CD4-positive, alpha-beta memory T cell (primary cell): ENCODE measurements at places on chromosomes 3 and 15.

DNA sequence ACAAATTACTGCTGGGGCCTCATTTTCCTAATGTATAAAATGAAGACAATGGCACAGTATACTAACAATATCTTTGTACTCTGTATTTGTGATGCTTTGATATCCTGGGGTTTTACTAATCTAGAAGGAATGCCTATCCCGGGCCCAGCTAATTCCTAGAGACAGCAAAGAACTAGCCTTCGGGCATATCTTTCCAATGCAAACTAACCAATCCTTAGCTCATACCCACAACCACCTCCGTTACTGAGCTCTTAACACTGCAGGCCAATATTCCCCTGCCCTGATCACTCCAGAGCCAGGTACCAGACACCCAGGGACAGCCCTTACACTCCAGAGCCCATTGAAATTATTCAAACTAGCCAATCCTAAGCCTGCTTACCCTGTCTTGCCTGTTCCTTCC is 309.0 kb downstream of the ULK4 start:
- DNase-seq, result no peak

DNA sequence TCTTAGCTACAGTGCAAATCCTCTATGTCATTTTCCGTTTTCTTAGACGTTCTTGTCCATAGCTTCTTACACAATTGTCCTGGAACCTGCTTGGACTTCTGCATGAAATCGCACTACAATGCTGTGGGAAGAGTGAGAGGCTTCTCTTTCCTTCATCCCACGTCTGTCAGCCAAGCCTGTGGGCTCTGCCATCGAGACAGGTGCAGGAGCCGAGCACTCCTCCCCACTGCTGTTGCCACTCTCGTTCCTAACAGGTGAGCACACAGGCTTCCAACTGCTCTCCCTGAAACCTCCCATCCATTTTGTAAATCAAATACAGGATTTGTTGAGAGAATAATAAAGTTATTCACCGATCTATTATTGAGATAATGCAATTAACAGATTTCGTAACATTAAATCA is 23.5 kb downstream of the ZXDC start:
- no peak for DNase-seq

GRCh38 chr15:87733541-87733941 is 523.0 kb downstream of the NTRK3 start:
- no peak for DNase-seq

DNA sequence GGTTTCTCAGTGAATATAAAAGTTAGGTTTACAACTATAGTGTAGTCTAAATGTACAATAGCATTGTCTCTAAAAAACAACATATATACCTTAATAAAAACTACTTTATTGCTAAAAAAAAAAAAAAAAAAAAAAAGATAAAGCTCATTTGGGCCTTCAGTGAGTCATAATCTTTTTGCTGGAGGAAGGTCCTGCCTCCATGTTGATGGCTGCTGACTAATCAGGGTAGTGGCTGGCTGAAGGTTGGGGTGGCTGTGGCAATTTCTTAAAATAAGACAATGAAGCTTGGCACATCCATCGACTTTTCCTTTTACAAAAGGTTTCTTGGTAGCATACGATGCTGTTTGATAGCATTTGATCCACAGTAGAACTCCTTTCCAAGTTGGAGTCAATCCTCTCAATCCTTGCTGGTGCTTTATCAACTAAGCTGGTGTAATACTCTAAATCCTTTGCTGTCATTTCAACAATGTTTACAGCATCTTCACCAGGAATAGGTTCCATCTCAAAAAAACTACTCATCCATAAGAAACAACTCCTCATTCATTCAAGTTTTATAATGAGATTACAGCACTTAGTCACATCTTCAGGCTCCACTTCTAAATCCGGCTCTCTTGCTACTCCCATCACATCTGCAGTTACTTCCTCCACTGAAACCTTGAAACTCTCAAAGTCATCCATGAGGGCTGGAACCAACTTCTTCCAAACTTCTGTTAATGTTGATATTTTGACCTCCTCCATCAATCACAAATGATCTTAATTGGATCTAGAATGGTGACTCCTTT is 13.3 kb downstream of the ZNF280D start:
- no peak for DNase-seq

DNA sequence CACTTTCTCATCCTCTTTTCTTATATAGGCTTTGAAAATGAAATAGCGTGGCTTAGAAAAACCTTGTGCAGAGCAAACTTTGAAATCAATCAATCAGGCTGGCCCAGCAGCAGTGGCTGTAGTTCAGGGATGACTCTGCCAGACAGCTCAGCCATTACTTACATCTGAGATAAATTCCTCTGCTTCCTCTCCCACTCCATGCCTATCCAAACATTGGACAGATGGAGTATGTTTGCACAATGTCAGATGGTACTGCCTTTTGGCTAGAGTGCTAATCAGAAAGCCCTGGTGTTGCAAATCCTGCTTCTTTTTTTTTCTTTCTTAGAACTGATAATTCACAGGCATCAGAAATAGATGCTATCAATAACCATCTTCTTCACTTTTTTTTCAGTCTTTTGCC is 1065.1 kb downstream of the AGBL1 start:
- DNase-seq, result no peak

DNA sequence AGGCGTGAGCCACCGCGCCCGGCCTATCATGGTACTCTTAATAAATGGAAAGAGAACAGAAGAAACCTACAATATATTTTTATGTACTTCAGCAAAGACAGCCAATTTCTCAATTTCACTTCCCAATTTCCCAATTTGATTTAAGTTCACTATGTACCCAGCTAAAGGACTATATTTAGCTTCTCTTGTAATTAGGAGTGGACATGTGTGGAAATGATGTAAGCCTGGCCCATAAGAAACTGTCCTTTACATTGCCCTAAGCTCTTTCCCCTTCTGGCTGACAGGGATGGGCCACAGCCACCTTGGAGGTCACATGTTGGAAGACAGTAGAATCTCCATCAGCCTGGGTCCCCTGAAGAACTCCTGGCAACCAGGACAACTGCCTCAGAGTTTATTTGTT is 6.2 kb downstream of the TMEM39A start:
- DNase-seq, result no peak

GRCh38 chr3:141421639-141422319 is 53.5 kb downstream of the ZBTB38 start:
- DNase-seq, result no peak

- no peak for DNase-seq
Measured at GRCh38 chr3:59821274-59821673, 771.4 kb upstream of the CFAP20DC start.
